ENCODE measurements at places on chromosomes 6 and 20.

GRCh38 chr6:25449774-25450173 lies 170.6 kb downstream of the CARMIL1 start:
- no peaks in the 10 kb centered on the region for H3K36me3 ChIP-seq
- peaks cover 8% of the 10 kb centered on the region for H3K4me1 ChIP-seq
- H3K4me3 ChIP-seq = no peak overlapping the region
- no peaks in the 10 kb centered on the region for H3K27me3 ChIP-seq
- peak; percentile 18 for DNase-seq

GRCh38 chr6:52548353-52548713 lies 28.5 kb downstream of the TRAM2 start:
- no peaks in the 10 kb centered on the region for H3K36me3 ChIP-seq
- H3K27me3 ChIP-seq = no peaks in the 10 kb centered on the region
- peaks cover 14% of the 10 kb centered on the region for H3K4me1 ChIP-seq
- H3K4me3 ChIP-seq = no peak overlapping the region

DNA sequence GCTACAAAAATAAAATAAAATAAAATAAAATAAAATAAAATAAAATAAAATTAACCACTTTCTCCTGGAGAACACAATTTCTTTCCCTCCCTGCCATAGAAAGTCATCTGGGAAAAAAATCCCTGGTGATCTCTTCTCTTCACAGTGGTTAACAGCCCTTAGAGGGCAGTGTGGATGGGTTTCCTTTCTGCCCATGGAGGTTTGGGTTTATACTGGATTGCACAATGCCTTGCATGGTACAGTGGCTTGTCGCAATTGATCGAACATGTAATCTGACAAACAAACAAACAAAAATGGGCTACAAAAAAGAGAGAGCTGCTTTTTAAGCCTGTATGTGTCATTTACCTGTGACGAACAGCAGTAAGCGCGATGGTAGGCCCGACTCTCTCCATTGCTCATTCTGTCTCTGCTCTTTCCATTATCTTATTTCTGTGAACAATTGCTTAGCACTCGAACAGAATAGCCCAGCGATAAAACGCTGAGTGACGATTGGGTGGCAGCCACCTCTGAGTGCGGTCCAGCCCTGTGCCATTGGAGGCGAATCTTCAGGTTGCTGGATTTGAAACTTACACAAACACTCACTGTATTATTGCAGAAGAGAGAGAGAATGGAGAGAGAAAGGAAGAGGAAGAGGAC lies 166.1 kb downstream of the CD83 start:
- no peaks in the 10 kb centered on the region for H3K27me3 ChIP-seq
- DNase-seq = no peak
- H3K4me1 ChIP-seq = no peaks in the 10 kb centered on the region
- no peak overlapping the region for H3K27ac ChIP-seq
- H3K36me3 ChIP-seq = no peaks in the 10 kb centered on the region

DNA sequence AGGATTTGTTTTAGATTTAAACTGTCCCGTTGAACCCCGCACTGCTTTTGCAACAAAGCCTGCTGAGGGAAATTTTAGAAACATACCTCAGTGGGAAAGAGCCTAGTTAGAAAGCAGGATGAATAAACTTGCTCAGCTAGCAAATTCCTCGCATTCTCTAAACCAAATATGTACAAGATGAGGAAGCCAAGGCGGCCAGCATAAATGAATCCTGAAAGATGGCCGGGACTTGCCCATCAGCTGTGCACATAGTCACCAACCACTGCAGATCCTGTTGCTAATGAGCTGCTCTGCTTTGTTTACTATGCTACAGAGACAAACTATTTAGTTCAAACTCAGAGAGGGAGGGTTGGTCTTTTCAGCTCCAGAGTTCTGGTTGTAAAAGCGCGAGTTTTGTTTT lies 49.0 kb downstream of the TMEM170B start:
- DNase-seq = no peak
- no peaks in the 10 kb centered on the region for H3K27me3 ChIP-seq
- H3K4me3 ChIP-seq = no peak overlapping the region
- no peak overlapping the region for H3K27ac ChIP-seq

- H3K27me3 ChIP-seq = no peaks in the 10 kb centered on the region
- H3K4me1 ChIP-seq = peaks cover 6% of the 10 kb centered on the region
- no peak for DNase-seq
- H3K36me3 ChIP-seq = no peaks in the 10 kb centered on the region
- H3K27ac ChIP-seq = no peak overlapping the region
- no peak overlapping the region for H3K4me3 ChIP-seq
Measured at GRCh38 chr20:47332381-47333206, 23.9 kb downstream of the ZMYND8 start.

DNA sequence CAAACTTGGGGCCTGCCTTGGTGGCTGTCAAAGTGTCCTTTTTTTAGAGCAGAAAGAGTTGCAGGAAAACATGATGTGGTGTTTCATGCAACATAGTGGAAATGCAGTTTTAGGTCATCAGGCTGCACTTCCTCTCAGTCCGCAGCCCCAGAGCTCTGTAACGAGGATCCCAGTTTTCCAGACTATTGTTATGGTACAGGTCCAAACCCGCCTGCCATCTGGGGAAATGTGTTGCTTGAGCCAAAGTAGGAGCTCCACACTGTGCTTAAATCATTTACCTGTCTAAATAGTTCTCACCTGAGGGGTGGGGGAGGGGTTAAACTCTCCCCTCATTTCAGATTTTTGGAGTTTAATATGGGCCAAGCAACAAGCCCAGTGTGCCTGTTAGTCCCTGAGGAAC lies 59.8 kb downstream of the GOPC start:
- no peaks in the 10 kb centered on the region for H3K36me3 ChIP-seq
- H3K27me3 ChIP-seq = no peaks in the 10 kb centered on the region
- no peaks in the 10 kb centered on the region for H3K4me1 ChIP-seq
- no peak for DNase-seq
- H3K27ac ChIP-seq = no peak overlapping the region
- no peak overlapping the region for H3K4me3 ChIP-seq

GRCh38 chr20:18288749-18289267 lies 481 bp downstream of the ZNF133 start:
- H3K27ac ChIP-seq = no peak overlapping the region
- peak overlapping the region; percentile 91 for H3K4me3 ChIP-seq
- H3K27me3 ChIP-seq = no peaks in the 10 kb centered on the region
- H3K4me1 ChIP-seq = no peaks in the 10 kb centered on the region
- no peaks in the 10 kb centered on the region for H3K36me3 ChIP-seq
